Upper lobe of left lung (tissue), 6 donors: ENCODE measurements at places on chromosomes 7 and 10. TPM values are rescaled to one million over a fixed set of nuclear protein-coding genes. Genes with fewer than 3 reads are reported as not detected.

GRCh38 chr7:79615871-79616640 is 162.6 kb upstream of the MAGI2 start:
- H3K27me3 ChIP-seq = no peaks in the 10 kb centered on the region
- no peaks in the 10 kb centered on the region for H3K36me3 ChIP-seq
- H3K4me3 ChIP-seq = no peak overlapping the region
- H3K27ac ChIP-seq = no peak overlapping the region

DNA sequence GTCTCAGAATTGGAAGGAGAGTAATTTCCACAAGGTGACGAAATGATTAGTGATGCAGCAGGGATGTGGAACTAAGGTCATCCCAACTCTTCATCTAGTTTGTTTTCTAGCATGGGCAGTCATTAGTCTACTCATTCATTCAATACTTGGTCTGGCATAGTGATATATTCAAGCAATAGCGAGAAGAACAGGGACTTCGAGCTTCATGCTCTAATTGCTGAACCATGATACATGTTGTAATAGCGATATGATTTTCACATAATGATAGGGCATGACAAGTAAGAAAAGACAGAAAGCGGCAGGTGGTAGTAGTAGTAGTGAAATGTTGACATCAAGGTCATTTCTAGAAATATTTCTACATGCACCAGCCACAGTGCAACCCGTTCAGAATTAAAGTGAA is 652.1 kb downstream of the PHTF2 start:
- no peaks in the 10 kb centered on the region for H3K36me3 ChIP-seq
- no peak for DNase-seq
- no peaks in the 10 kb centered on the region for H3K4me1 ChIP-seq
- no peaks in the 10 kb centered on the region for H3K27me3 ChIP-seq

DNA sequence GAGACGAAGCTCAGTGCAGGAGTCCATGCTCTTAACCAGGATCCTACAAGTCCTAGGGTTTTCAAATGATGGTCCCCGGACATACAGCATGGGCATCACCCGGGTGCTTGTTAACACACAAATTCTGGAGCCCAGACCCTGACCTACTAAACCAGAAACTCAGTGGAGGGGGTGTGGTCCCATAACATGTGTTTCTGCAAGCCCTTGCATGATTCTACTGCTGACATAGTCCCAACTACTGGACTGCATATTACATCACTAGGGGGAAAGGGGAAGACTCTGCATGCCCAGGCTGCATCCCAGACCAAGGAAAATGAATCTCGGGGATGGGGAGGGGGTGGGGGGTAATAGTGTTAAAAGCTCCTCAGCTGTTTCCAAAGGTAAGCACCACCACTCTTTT is 40.3 kb downstream of the GRB10 start:
- no peaks in the 10 kb centered on the region for H3K36me3 ChIP-seq
- no peak overlapping the region for H3K27ac ChIP-seq
- DNase-seq = no peak

GRCh38 chr7:30116771-30117170 is 18.0 kb upstream of the MTURN start:
- no peaks in the 10 kb centered on the region for H3K36me3 ChIP-seq
- H3K4me1 ChIP-seq = no peaks in the 10 kb centered on the region
- DNase-seq = no peak

- H3K4me1 ChIP-seq = peaks cover 10% of the 10 kb centered on the region
- H3K27ac ChIP-seq = peak overlapping the region; percentile 26
- DNase-seq = no peak
- H3K27me3 ChIP-seq = no peaks in the 10 kb centered on the region
- H3K4me3 ChIP-seq = no peak overlapping the region
Observed at GRCh38 chr10:119737039-119737663, 11.3 kb downstream of the INPP5F start.

- no peaks in the 10 kb centered on the region for H3K27me3 ChIP-seq
- H3K4me3 ChIP-seq = no peak overlapping the region
- H3K27ac ChIP-seq = no peak overlapping the region
- no peaks in the 10 kb centered on the region for H3K36me3 ChIP-seq
- peak; percentile 68 for DNase-seq
Observed at GRCh38 chr10:132977076-132977475, 34.7 kb upstream of the CFAP46 start.

DNA sequence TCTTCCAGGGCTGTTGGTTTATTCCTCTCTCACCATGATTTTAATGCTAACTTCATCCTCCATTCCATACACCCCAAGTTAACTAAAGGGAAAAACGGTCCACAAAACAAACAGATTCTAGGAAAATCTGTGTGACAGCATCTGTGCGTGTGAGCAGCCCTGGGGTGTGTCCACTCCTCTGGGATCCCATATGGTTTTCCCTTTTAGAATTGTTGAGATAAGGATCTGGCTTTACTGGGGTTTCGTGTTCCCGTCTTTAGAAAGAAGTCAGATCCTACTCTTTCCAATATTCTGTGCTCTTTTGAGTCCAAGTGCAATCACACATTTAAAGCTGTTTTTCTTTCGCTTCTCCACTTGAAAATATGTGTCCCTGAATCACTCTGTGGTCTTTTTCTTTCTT is 257.1 kb downstream of the KLF6 start:
- DNase-seq = no peak
- no peak overlapping the region for H3K4me3 ChIP-seq
- H3K27me3 ChIP-seq = no peaks in the 10 kb centered on the region
- H3K36me3 ChIP-seq = no peaks in the 10 kb centered on the region
- no peak overlapping the region for H3K27ac ChIP-seq
- no peaks in the 10 kb centered on the region for H3K4me1 ChIP-seq

- H3K4me3 ChIP-seq = no peak overlapping the region
- H3K27me3 ChIP-seq = peaks cover 52% of the 10 kb centered on the region
- H3K27ac ChIP-seq = no peak overlapping the region
- no peaks in the 10 kb centered on the region for H3K36me3 ChIP-seq
- peaks cover 43% of the 10 kb centered on the region for H3K4me1 ChIP-seq
Observed at GRCh38 chr7:129777195-129777844, 165.8 kb downstream of the NRF1 start.

GRCh38 chr7:130959743-130960207 is 225.8 kb upstream of the KLF14 start:
- no peak overlapping the region for H3K4me3 ChIP-seq
- H3K27ac ChIP-seq = peak overlapping the region; percentile 81
- no peak for DNase-seq
- H3K36me3 ChIP-seq = no peaks in the 10 kb centered on the region

- no peak overlapping the region for H3K27ac ChIP-seq
- no peak overlapping the region for H3K4me3 ChIP-seq
- no peak for DNase-seq
- no peaks in the 10 kb centered on the region for H3K4me1 ChIP-seq
- no peaks in the 10 kb centered on the region for H3K27me3 ChIP-seq
Observed at GRCh38 chr10:104447331-104447730, 93.7 kb downstream of the CFAP58 start.

DNA sequence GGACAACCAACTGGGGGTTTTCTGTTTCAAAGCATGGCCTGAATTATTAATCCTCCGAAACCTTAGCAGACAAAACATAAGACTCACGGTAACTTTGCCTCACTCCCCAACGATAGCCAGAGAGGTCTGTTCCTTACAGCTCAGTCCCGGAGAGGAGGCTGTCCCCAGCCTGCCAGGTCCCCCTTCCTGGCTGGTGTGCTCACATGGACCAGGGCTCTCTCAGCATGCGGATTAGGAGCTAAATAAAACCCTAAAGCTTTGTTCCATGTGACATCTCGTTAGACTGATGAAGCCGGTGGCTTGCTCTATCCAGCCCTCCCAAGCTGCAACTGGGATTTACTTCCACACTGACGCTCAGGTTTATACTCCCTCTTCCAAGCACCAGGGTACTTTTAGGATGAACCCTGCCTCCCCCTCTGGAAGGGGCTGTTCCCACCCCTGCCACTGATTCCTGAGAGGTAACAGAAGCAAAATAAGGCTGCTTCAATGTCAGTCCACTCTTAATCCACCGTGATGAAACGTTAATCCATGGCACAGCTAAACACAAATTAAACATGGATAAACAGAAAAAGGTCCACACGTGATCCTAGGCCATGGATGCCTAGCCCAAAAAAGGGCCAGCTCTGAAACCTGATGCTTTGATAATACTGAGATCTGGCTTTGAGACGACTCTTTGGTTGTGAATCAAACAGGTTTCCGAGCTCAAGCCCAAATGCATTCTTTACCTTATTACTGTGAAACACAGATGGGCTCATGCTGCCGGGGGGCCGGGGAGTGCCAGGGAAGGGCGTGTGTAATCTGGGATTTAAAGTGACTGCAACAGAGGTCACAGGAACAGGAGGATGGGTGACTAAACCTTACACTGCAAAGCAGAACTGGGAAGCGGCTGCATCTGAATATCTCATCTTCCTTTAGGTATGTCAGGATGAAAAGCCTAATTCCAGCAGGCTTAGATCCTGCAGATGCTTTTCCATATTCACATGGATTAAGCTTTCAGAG is 86.2 kb downstream of the ZRANB1 start:
- H3K4me3 ChIP-seq = no peak overlapping the region
- no peak for DNase-seq
- no peak overlapping the region for H3K27ac ChIP-seq
- peaks cover 28% of the 10 kb centered on the region for H3K4me1 ChIP-seq
- H3K36me3 ChIP-seq = peaks cover 11% of the 10 kb centered on the region

GRCh38 chr10:90363799-90364483 is 493.9 kb downstream of the HTR7 start:
- H3K36me3 ChIP-seq = no peaks in the 10 kb centered on the region
- DNase-seq = no peak
- H3K27ac ChIP-seq = no peak overlapping the region
- no peaks in the 10 kb centered on the region for H3K27me3 ChIP-seq

GRCh38 chr7:21828841-21829240 is 116.9 kb downstream of the CDCA7L start:
- no peak for DNase-seq
- no peak overlapping the region for H3K27ac ChIP-seq
- H3K4me3 ChIP-seq = no peak overlapping the region
- no peaks in the 10 kb centered on the region for H3K36me3 ChIP-seq
- no peaks in the 10 kb centered on the region for H3K27me3 ChIP-seq

DNA sequence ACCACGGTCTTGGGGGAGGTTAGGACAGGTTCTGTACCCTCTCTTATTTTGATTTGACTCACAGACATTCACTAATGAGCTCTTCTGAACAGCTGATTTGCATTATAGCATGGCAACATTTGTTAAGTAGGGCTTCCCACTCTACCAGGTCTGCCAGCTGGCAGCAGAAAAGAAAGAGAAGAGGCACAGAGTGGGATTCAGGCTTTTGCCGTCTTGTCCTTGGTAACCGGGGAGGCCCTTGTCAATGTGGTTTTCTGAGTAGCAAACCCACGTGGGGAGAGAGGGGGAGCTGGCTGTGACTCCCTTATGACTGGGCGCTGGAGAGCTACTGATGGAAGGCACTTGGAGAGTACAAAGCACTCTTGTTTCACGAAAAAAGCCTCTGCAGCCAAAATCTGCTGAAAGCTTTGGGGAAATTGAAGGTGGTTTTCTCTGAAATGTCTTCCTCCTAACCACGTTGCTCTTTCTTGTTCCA is 355.3 kb upstream of the GALNT17 start:
- H3K27me3 ChIP-seq = no peaks in the 10 kb centered on the region
- no peak overlapping the region for H3K27ac ChIP-seq
- no peak for DNase-seq
- no peaks in the 10 kb centered on the region for H3K36me3 ChIP-seq

GRCh38 chr10:114284346-114285071 is 45.5 kb downstream of the VWA2 start:
- no peaks in the 10 kb centered on the region for H3K4me1 ChIP-seq
- H3K4me3 ChIP-seq = no peak overlapping the region
- H3K36me3 ChIP-seq = no peaks in the 10 kb centered on the region

DNA sequence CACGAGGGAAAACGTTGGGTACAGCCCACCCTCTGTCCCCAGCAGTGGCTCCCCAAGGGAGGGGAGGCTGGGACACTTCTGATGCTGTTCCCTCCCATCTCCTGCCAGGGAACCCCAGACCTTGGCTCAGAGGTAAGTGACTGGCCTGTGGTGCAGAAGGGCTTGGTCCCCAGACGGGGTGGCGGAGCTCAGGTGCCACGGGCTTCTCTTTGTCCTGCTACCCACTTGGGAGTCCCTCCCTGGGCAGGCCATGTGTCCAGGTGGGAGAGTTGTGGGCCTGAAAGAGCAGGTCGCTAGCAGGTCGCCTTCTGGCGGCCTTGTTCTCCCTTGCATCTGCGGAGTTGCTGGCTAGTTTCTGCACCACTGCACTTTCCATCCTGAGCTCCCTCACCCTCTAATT is 10.1 kb downstream of the ATP5MF start:
- no peak for DNase-seq
- H3K27ac ChIP-seq = no peak overlapping the region
- H3K4me1 ChIP-seq = no peaks in the 10 kb centered on the region
- H3K36me3 ChIP-seq = peaks cover 91% of the 10 kb centered on the region

Gene RBP3
- not detected for total RNA-seq
